ENCODE measurements at places on chromosomes 5 and 9.

GRCh38 chr9:74887041-74887980 lies at the start of gene TRPM6:
Gene TRPM6, minus strand, starts transcription at chr9:74887921. Its CDS starts 65 bp downstream, at chr9:74887856.
- no peak for DNase-seq

DNA sequence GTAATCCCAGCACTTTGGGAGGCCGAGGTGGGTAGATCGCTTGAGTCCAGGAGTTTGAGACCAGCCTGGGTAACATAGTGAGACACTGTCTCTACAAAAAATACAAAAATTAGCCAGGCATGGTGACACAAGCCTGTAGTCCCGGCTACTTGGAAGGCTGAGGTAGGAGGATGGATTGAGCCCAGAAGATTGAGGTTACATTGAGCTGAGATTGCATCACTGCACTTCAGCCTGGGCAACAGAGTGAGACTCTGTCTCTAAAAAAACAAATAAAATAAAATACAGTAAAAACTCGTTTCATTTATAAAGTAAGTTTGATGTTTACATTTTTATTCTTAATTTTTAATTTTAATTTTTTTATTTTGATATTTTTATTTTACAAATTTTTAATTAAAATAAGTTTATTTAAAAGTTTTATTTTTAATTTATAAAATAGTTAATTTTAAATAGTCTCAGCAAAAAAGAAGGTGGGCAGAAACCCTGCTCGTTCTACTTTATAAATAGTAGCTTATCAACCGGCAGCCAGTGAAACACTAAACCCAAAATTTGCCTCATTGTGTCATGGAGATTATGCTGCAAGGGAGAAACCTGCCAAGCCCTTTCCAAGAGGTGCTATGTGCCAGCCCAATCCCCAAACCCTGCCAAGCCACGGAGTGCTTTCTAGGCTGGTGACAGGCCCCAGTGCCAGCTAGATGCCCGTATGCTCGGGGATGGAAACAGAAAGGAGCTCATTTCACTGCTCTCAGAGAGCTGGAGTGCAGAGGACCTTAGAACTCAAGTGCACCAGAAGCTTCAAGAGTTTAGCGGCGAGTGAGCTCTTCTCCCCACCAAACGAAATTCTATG lies 38.9 kb downstream of the SERINC5 start:
- DNase-seq, result peak; percentile 20

- DNase-seq, result peak; percentile 62
Observed at GRCh38 chr5:4879693-4880303, 260.3 kb upstream of the ADAMTS16 start.

GRCh38 chr9:90722071-90722470 lies 79.4 kb upstream of the DIRAS2 start:
- no peak for DNase-seq

DNA sequence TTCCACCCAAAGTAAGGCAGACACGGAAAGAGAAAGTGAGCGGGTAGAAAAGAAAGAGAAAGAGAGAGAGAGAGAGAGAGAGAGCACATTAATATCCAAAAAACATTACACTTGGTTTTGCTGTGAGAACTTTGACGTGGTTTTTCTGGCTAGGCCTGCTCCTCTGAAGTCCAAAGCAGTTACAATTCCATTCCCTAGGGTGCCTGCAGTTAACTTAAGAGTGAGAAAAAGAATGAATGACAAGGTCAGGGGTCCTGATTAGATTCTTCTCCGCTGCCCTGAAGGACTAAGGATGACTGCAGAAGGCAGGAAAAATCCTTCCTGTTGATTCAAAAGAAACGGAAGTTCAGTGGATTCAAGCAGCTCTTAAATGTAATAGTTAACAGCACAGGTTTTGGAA lies 589.8 kb downstream of the PRELID2 start:
- DNase-seq, result no peak

GRCh38 chr5:97022898-97023297 lies 87.0 kb downstream of the LNPEP start:
- DNase-seq, result no peak

- no peak for DNase-seq
Observed at GRCh38 chr9:137367506-137368430, 55.2 kb downstream of the EXD3 start.

DNA sequence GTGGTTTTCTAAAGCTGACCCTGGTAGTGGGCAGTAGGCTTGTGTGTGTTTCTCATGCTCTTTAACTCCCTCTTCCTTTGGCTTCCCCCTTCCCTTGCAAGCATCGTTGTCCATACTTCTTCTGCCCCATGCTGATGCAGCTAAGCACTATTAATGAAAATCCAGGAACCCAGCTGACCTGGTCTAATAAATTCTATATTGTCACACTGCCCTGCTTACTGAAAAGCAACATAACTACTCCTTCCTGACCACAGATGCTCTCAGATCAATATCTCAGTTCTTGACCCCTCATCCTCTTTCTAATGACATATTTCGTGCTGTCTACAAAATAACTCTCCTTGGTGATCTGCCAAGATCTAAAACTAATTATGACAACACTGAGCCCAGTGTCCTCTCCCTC lies 405.5 kb downstream of the EFNA5 start:
- no peak for DNase-seq

- DNase-seq, result no peak
Observed at GRCh38 chr9:110814159-110814558, 145.6 kb downstream of the MUSK start.

DNA sequence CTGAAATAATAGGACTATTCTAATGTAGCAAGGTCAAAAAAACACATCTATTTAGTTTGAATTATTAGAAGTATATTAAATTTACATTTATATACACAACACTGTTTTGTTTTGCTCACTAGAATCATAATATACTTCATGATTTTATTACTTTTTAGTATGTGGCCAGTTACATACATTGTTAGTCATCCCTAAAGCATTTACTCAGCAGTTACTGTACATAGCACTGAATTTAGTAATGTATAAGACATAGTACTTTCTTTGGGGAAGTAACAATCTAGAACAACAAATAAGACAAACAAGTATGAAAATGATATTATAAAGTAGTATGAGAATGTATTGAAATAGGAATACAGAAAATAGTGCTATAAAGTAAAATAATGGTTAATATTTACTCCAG lies 28.2 kb downstream of the ERCC8 start:
- DNase-seq, result no peak

GRCh38 chr5:173197375-173197891 lies 37.6 kb downstream of the NKX2-5 start:
- no peak for DNase-seq

- no peak for DNase-seq
Observed at GRCh38 chr9:113579283-113580040, 115.9 kb downstream of the RGS3 start.

DNA sequence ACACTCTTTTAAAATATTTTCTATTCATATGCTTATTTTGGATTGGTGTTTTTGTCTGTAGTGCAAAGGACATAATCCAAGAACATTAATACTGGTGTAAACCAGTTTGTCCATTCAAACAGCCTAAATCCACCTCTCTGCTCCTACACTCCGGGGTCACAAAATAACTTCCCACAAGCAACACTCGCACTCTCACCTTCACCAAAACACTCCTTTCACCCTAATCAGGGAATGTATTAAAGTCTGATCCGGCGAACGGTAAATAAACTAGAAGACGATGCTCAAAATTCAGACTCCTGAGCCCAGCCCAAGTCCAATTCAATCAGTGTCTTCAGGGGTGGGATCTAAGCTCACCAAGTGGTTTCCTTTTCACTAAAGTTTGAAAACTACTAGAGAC lies 649 bp downstream of the AP3B1 start:
- DNase-seq, result no peak

- DNase-seq, result no peak
Observed at GRCh38 chr5:94391996-94392395, 226.4 kb downstream of the KIAA0825 start.

- DNase-seq, result no peak
Observed at GRCh38 chr5:151134228-151134627, 23.4 kb downstream of the ANXA6 start.

GRCh38 chr5:151467576-151467975 lies 20.2 kb downstream of the SLC36A1 start:
- no peak for DNase-seq

- no peak for DNase-seq
Observed at GRCh38 chr5:57685516-57686255, 203.1 kb upstream of the ACTBL2 start.

Data from hypothalamus (tissue), 51 donors.